ENCODE measurements at places on chromosomes 5 and 9.

DNA sequence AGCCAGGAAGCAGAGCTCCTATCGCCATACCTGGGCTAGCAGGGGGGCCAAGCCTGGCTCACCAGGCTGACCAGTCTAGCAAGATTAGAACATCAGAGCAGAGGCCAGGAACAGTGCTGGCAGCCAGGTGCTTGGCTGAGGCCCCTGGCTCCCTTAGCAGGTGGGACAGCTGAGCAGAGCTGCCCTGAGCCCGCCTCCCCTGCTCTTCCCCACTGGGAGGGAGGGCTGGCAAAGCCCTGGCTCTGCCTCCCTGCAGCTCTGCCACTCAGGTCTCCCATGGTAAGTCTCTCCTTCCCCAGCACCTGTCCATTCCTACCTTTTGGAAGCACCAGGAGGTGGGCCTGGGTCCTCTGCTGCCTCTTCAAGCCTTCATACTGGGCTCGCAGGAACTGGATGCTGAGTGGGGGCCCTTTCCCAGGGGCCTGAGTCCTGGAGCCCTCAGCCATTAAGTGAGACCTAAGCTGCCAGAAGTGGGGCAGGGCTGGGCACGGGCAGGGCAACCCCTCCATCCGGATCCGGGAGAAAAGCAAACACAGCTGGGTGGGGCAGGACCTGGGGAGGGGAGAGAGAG lies 803 bp downstream of the C9orf152 start:
- no peak for DNase-seq

DNA sequence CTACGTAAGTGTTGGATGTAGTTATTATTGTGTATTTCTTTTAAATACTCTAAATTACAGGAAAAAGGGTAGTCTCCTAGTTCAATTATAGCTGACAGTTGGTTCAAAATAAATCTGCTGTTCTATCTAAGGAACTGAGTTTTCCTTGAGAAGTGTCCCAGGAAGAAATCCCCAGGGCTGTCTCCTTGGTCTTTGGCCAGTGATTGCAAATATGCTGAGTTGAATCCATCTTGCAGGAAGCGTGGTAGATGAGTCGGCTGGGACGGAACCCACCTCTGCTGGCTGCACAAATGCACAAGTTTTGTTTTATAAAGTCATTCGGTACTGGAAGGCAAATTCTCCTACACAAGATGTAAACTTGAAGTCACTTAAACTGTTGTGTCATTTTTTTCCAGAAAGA lies 30.2 kb upstream of the HOMER1 start:
- DNase-seq: no peak

- no peak for DNase-seq
These were observed 114.2 kb upstream of the ADAMTS16 start for GRCh38 chr5:5025774-5026408.

GRCh38 chr5:16931334-16932110 lies 4.6 kb downstream of the MYO10 start:
- no peak for DNase-seq

DNA sequence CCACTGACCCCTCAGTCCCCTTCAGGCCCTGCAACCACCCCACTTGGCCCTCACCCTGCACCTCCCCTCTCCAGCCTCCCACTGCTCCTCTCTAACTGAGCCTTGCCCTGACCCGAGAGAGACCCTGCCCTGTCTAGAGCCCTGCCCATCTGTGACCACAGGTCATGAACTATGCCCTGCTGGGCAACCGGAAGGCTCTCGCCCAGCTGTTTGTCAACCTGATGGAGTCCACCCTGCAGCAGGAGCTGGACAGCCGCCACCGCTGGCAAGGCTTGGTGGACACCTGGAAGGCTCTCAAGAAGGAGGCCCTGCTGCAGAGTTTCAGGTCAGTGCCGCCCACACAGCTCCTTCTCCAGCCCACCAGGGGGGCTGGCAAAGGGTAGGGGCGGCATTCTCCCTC lies 9.4 kb downstream of the CCDC180 start:
- DNase-seq: no peak
